ENCODE measurements at places on chromosomes 6 and 20. TPM values are rescaled to one million over a fixed set of nuclear protein-coding genes. Genes with fewer than 3 reads are reported as not detected.

Gene FAM110A
- total RNA-seq, result 11.1 TPM

Gene KIF6
- total RNA-seq, result 1.3 TPM

Gene GSTA3
- total RNA-seq, result not detected

Gene MANEA
- total RNA-seq, result 17.8 TPM

- H3K36me3 ChIP-seq, result peaks cover 2% of the 10 kb centered on the region
- H3K27me3 ChIP-seq, result peaks cover 39% of the 10 kb centered on the region
- DNase-seq, result no peak
- no peak overlapping the region for H3K4me3 ChIP-seq
- peaks cover 19% of the 10 kb centered on the region for H3K4me1 ChIP-seq
These were observed 267.2 kb upstream of the SULF2 start for GRCh38 chr20:48052475-48052835.

DNA sequence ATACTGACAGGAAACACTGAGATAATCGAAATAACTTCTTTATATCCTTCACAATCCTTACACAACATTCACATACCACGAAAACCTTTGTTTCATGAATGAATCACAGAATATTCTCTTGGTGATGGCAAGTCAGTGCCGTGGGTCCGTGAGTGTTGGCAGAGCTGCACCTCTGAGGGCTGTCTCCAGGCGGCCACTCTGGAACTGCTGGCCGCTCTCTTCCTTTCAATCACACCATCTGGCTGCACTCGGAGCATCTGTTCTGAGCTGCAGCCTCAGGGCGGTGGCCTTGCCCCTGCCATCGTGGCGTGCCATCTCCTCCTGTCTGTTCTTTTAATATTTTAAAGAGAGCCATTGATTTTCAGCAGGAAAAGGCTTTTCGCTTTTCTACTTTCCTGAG, 129.4 kb upstream of the AFDN start:
- DNase-seq, result no peak
- H3K27ac ChIP-seq, result no peak overlapping the region
- H3K36me3 ChIP-seq, result no peaks in the 10 kb centered on the region
- H3K27me3 ChIP-seq, result no peaks in the 10 kb centered on the region

DNA sequence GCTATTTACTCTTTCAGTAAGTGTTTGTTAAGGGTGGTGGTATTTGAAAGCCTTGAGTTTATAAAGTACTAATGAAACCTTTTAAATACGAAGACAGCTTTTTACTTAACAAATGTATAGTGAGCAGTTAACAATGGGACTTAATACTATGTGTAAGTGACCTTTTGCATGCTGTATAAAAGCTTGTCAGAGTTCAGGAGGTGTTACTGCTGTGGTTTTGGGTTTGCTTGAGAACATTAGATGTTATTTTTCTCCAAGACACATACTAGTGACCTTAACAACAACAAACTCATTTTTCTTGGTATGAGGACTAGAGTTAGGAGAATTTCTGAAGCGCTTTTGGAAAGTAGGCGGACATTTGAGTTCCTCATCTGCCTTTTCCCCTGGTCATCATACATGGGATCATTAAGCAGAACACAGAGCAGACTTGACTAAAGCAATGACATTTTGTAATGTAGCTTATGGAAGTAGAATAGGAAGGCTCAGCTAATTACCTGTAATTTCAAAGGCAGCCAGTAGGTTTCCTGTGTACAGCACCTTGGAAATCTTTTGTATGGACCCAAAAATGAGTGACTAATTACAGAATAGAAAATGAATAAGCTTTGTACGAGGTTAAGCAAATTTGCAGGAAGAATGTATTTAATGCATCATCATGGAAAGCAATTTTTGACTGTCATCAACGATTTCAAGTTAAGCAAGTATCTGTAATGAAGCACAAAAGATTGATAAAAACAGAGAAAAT, 14.1 kb downstream of the CDYL start:
- H3K4me1 ChIP-seq, result peaks cover 34% of the 10 kb centered on the region
- no peaks in the 10 kb centered on the region for H3K27me3 ChIP-seq
- peaks cover 8% of the 10 kb centered on the region for H3K36me3 ChIP-seq
- DNase-seq, result no peak

GRCh38 chr20:8246153-8246552, 114.1 kb downstream of the PLCB1 start:
- H3K4me3 ChIP-seq, result no peak overlapping the region
- H3K36me3 ChIP-seq, result no peaks in the 10 kb centered on the region
- H3K27me3 ChIP-seq, result no peaks in the 10 kb centered on the region
- no peak for DNase-seq
- peaks cover 53% of the 10 kb centered on the region for H3K4me1 ChIP-seq

- peaks cover 50% of the 10 kb centered on the region for H3K4me1 ChIP-seq
- DNase-seq, result no peak
- H3K4me3 ChIP-seq, result no peak overlapping the region
- H3K27me3 ChIP-seq, result no peaks in the 10 kb centered on the region
- peaks cover 47% of the 10 kb centered on the region for H3K36me3 ChIP-seq
These were observed 90.3 kb downstream of the ASXL1 start for GRCh38 chr20:32448306-32449056.

DNA sequence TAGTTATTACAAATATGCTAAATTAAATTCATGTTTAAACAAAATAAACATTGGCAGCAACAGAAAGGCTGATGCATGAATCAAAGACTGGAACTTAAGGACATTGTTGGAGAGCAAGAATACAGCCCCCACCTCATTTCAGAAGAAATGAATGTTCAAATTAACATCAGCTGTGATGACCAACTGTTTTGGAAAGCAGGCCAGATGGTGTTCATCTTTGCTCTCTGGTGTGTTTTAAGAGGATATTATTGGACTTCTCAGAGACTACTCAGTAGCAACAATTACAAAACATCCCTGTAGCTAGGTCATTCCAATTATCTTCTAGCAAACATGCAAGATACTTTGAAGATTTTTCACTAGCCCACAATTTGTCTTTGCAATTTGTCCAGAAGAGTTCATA, 118.6 kb upstream of the DOK5 start:
- no peak for DNase-seq
- no peaks in the 10 kb centered on the region for H3K27me3 ChIP-seq
- H3K4me3 ChIP-seq, result no peak overlapping the region
- peaks cover 4% of the 10 kb centered on the region for H3K4me1 ChIP-seq
- H3K36me3 ChIP-seq, result no peaks in the 10 kb centered on the region
- H3K27ac ChIP-seq, result no peak overlapping the region

GRCh38 chr20:43949741-43950618, 35.3 kb downstream of the TOX2 start:
- no peaks in the 10 kb centered on the region for H3K36me3 ChIP-seq
- no peaks in the 10 kb centered on the region for H3K27me3 ChIP-seq
- DNase-seq, result no peak
- H3K4me3 ChIP-seq, result no peak overlapping the region
- no peak overlapping the region for H3K27ac ChIP-seq

DNA sequence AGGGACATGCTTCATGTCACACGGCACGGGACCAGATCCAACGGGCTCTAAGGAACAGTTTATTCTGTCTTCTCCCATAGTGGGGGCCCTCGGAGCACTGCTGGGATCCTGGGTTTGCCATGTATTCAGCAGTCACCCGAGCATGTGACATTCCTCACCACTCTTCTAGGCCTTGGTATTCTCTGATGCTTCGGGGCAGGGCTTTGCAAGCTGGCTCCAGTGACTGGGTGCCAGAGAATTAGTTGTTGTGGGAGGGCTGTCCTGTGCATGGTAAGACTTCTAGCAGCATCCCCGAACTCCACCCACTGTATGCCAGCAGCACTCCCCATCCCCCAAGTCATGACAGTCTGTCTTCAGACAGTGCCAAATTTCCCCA, 5.4 kb downstream of the CCN5 start:
- DNase-seq, result no peak
- no peaks in the 10 kb centered on the region for H3K4me1 ChIP-seq
- H3K4me3 ChIP-seq, result no peak overlapping the region
- no peaks in the 10 kb centered on the region for H3K36me3 ChIP-seq

DNA sequence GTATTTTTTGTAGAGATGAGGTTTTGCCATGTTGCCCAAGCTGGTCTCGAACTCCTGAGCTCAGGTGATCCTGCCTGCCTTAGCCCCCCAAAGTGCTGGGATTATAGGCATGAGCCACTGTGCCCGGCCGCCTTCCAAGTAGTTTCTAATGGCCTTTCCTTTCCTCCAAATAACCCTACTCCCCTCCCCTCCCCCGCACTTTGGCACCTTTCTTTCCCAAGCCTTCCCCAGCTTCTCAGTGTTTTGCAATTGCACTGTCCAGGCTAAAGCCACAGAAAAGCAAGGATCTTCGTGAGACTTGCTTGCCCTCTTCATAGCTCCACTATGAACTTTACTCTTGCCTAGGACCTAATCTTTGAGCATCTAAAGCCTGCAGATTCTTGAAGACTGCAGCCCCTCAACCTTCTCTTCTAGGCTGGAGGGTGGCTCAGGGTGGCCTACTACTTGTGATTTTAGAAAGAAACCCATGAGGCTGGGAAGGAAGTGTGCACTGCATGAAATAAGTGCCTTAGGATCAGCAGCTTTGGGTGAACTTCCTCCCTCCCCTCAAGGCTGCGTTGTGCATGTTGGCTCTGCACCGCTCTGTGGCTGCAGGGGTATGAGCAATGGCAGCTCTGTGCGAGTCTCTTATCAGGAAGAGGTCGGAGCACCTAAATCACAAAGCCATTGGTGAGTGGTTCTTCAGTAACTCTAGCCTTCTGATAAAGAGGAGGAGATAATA, 152.4 kb upstream of the SNX9 start:
- peaks cover 19% of the 10 kb centered on the region for H3K4me1 ChIP-seq
- H3K4me3 ChIP-seq, result no peak overlapping the region
- DNase-seq, result no peak
- no peak overlapping the region for H3K27ac ChIP-seq
- peaks cover 1% of the 10 kb centered on the region for H3K36me3 ChIP-seq

DNA sequence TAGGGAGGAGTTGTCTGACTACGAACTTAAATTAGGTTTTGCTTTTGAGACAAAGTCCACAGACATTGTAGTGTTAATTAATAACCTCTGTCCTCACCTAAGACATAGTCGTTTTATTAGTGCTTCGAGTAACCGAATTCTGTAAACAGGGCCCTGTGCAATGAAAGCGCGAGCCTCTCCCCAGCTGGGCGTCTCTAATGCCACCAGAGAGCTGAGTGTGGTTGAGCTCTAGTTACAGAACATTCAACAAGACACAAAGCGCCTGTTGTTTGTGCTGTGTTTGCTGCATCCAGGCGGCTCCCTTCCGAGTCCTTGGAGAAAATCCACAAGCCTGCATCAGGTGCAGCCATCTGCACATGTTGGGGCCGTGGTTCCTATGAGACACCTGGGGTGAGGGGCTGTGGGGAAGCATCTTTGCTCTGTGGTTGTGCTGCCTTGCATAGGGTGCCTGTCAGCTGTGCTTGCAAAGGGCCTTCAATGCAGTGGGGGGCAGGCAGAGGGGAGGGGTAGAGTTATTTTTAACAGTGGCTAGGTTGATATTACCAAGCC, 63.9 kb downstream of the CD164 start:
- DNase-seq, result no peak
- H3K4me3 ChIP-seq, result no peak overlapping the region
- no peaks in the 10 kb centered on the region for H3K27me3 ChIP-seq

- peaks cover 47% of the 10 kb centered on the region for H3K36me3 ChIP-seq
- H3K4me3 ChIP-seq, result no peak overlapping the region
- H3K27ac ChIP-seq, result no peak overlapping the region
- no peak for DNase-seq
- no peaks in the 10 kb centered on the region for H3K27me3 ChIP-seq
These were observed 9.6 kb downstream of the LEMD2 start for GRCh38 chr6:33779290-33779689.

DNA sequence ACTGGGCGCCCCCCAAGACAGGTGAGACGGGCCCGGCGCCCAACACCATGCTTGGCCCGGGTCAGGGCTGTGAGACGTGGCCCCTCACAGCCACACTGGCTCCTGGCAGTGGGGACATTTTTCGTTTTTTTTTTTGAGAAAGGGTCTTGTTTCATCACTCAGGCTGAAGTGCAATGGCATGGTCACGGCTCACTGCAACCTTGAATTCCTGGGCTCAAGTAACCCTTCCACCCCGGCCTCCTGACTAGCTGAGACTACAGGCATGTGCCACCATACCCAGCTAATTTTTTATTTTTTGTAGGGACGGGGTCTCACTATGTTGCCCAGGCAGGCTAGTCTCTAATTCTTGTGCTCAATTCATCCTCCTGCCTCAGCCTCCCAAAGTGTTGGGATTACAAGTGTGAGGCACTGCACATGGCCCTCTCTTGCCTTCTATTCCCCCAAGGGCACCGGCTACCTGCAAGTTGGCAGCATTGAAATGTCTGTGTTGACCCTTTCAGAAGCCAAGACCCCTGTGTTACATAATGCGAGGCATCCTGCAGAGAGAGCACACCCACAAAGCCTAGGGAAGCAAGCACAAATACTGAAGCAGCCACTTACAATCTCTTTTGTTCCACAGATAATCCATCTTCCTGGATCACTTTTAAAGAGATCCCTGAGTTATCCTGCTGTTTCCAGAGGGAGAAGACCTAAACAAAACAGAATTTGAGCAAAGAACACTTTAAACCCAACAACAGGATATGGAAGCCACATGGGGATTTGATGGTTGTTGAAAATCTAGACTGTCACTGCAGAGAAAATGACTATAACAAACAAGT, 57.5 kb upstream of the SLC4A11 start:
- no peaks in the 10 kb centered on the region for H3K27me3 ChIP-seq
- no peak for DNase-seq
- H3K36me3 ChIP-seq, result peaks cover 33% of the 10 kb centered on the region
- H3K4me1 ChIP-seq, result no peaks in the 10 kb centered on the region

DNA sequence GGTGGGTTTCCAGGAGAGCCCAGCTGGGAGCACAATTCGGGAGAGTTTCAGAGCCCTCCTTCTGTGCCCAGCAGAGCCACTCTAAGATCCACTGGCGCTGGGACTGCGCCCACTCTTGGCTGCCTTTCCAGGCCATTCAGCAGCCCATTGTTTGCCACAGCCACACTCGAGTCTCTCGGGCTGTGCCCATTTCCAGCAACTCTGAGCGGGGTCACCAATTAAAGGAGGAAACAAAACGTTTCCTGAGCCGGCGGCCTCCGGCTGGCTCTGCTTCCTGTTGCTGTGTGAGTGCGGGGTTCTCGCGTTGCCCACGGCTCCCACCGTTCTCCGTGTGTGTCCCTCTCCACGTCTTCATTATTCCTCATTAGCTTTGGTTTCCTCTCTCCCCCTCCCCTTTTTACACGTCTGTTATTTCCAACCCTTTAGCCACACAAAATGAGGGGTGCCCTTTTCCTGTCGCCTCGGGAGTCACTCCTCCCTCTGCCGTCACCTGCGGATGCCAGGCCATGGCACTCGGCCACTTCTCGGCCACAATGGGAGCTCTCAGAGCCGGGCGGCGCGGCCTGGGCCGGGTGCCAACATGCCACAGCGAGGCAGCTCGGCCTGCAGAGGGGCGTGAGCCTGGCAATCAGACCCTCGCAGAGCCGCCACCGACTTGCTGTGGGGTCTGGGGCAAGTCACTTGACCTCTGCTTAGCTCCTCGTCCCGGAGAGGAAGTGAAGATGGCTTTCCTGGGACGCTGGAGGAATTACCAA, 94.3 kb upstream of the NKX2-2 start:
- no peaks in the 10 kb centered on the region for H3K36me3 ChIP-seq
- no peak for DNase-seq
- H3K27ac ChIP-seq, result no peak overlapping the region
- no peaks in the 10 kb centered on the region for H3K4me1 ChIP-seq
- no peak overlapping the region for H3K4me3 ChIP-seq

DNA sequence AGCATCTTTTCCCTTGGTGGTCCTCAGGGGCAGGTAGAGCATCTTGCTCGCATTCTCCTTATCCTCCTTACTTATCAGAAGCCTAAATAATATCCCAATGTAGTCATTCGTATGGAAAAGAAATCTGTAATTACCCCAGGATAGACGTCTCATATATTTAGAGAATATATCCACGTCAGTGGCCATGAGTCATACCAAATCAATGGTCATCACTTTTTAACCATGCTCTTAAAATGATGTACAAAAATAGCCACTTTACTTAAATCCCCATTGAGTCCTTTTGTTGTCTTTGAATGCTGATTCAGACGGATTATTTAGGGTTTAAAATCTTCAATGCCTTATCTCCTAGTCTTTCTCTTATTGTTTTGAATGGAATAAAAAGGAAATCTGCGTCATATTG, 231.7 kb upstream of the STXBP5 start:
- no peaks in the 10 kb centered on the region for H3K27me3 ChIP-seq
- H3K4me1 ChIP-seq, result peaks cover 9% of the 10 kb centered on the region
- no peak overlapping the region for H3K27ac ChIP-seq
- no peak for DNase-seq

Data from mesothelial cell of epicardium (in vitro differentiated cells).